Activated naive CD4-positive, alpha-beta T cell treated with anti-CD3 and anti-CD28 coated beads, Interleukin-2, amount 50 U/mL, for 16 hours (primary cell): ENCODE measurements at places on chromosomes 4 and X.

- no peak for DNase-seq
Observed at GRCh38 chr4:22003878-22004277, 55.3 kb upstream of the KCNIP4 start.

GRCh38 chr4:21802406-21802805 lies 146.2 kb downstream of the KCNIP4 start:
- no peak for DNase-seq

GRCh38 chr4:8329859-8330761 lies 60.6 kb downstream of the HTRA3 start:
- no peak for DNase-seq

GRCh38 chrX:21374163-21374993 lies at the start of gene CNKSR2:
CNKSR2 (plus strand) TSS chrX:21374418; CDS start chrX:21374898, 480 bp downstream.
- peak; percentile 75 for DNase-seq

DNA sequence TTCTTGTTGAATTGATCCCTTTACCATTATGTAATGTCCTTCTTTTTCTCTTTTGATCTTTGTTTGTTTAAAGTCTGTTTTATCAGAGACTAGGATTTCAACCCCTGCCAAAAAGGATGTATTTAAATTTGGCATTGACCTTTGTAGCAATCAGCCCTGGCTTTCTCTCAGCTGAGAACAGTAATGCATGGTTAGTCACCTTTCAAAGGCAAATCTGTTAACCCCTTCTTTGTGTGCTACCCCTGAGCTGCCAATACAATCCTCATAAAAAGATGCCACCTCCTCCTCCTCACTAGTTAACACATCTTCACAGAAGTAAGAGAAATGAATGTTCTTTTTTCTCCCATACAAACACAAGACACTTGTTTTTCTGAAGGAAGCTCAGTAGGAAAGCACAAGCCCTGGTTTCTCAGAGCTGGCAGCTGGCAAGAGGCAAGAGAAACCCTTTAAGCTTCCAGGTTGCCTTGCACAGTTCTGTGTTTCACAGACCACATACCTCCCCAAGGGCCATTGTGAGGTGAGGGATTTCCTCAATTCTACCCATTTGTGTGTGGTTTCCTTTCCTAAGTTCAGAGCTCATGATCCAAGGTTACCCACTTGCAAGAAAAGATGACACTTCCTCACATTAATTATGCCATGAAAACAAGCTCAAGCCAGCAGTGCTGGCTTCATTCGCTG lies 122.6 kb downstream of the RCHY1 start:
- no peak for DNase-seq

DNA sequence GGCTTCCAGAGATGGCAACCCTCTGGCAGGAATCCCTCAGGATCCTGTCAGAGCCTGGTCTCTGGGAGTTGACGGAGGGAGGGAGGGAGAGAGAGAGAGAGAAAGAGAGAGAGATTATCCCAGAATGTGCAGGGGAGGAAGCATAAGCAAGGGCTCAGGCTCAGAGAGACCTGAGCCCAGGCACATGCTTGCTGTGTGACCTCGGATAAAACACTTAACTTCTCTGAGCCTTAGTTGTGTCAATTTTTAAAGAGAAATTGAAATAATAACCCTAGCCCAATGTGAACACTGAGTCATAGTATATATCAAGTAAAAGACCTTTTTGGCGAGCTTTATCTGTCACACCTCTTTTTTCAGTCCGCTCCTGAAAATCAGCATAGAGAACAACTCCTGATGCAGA lies 473 bp upstream of the USP51 start:
- no peak for DNase-seq

DNA sequence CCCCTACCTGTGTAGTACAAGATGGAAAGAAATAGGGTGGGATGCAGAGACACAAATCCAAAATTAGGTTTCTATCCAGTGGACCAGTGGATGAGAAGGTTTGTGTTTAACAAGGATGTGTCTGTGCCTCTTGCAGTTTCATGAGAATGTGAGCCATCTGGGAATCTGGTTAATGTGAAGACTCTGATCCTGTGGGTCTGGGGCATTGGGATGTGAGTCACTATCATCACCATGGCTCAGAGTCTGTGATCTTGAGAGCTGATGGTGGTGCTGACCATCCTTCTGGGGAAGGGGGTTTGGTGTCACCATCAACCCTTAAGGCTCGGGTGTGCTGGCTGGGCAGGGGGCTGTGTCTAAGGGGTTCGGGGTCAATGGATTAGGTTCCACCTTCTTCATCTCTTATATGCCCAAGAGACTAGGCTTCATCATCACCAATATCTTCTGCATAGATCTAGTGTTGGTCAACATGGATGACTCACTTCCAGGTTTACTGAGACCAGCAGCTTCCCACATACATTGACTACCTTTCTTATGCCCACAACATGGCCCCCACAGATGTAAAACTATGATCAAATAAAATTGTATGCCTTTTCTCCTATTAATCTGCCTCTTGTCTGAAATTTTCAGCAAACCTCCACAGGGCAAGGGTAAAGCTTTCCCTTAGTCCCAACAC lies 65.7 kb upstream of the MID1 start:
- DNase-seq = no peak

- no peak for DNase-seq
Observed at GRCh38 chrX:120021927-120022326, 55.6 kb downstream of the RHOXF2B start.

DNA sequence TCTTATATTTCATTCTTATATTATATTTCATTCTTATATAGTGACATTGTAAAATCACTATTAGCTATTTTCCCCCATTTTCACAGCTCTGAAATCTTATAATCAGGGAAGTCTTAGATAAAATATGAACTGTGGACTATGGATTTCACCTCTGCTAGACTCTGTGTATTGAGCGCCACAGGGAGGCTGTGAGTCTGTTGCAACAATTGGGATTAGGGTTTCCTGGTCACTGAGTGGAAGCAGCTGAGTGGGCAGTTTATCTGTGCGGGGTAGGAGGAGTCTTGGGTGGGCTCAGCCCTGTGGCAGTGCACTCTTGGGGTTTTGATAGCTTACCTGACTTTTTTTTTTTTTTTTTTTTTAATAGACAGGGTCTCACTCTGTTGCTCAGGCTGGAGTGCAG lies 249.5 kb downstream of the PTTG2 start:
- DNase-seq = no peak

GRCh38 chr4:111209706-111210105 lies 586.8 kb upstream of the PITX2 start:
- no peak for DNase-seq

GRCh38 chrX:136810493-136810892 lies 29.8 kb upstream of the ARHGEF6 start:
- no peak for DNase-seq

- no peak for DNase-seq
Observed at GRCh38 chrX:72348247-72348979, 42.7 kb upstream of the CITED1 start.

- DNase-seq = peak; percentile 97
Observed at GRCh38 chr4:185395956-185396723, 416 bp upstream of the LRP2BP start.

DNA sequence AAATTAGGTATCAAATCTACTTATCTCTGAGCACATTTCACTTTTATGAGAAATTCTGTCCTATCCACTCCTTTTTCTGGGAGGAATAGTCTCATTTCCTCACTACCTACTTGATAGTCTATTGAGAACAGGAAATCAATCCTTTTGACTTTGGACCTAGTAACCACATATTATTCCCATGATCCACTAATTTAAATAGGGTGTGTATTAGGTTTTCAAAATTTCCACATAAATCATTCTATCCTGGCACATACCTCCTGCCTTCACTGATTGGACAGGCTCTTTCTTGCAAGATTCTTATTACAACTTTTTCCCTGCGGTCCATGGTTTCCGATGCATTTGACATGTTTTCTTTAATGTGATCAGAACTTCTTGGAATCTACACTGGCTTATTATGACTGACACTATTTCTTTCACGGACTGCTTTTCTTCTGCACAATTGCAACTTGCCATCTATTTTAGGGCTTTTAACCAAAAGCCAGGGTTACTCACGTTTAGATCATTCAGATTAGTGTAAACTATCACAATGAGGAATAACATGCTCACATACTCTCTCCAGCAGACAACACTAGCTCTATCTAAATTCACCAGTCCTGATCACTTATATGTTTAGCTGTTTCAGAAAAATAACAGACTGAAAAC lies 419.9 kb upstream of the SLIT2 start:
- DNase-seq = no peak
